ENCODE measurements at places on chromosomes 12 and 14.

DNA sequence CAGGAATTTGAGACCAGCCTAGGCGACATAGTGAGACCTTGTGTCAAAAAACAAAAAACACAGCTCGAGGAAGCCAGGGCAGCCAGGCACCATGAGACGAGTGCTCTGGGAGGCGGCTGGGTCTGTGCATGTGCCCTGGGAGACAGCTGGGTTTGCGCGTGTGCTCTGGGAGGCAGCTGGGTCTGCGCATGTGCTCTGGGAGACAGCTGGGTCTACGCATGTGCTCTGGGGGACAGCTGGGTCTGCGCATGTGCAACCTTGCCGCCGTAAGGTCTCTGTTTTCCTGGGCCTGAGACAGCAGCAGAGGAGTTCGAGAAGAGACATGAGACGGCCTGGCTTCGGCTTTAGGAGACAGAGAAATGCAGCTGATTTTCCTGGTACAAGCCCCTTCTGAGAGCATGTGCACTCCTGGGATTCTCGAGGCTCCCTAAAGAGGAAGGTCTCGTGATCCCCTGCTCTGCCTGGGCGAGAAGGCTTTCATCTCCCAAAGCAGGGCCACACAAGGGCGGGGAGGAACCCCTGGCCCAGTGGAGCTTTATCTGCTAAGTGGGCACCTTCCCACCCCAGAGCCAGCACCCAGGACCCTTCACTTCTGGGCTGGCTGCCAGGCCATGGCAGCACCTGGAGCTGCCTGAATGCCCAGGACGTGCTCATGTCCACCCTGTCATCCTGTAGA, 3.5 kb upstream of the BDKRB1 start:
- no peaks in the 10 kb centered on the region for H3K4me1 ChIP-seq
- DNase-seq = no peak
- no peak overlapping the region for H3K27ac ChIP-seq
- H3K36me3 ChIP-seq = no peaks in the 10 kb centered on the region

DNA sequence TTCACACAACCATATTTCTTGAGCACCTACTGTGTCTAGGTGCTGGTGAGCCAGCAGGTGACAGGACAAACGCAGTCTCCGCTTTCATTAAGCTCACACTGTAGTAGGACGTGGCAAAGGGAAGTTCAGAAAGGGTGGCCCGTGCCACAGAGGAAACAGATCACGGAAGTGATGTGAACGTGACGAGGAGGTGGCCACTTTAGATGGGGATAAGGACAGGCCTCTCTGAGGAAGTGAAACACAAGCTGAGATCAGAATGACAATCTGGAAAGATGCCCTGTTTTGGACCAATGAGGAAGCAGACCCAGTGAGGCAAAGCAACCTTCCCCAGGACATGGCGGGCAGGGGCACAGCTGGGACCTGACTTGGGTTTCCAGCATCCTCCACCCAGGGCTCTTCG, 127.4 kb upstream of the PRMT8 start:
- H3K36me3 ChIP-seq = no peaks in the 10 kb centered on the region
- peaks cover 9% of the 10 kb centered on the region for H3K4me1 ChIP-seq
- peaks cover 68% of the 10 kb centered on the region for H3K27me3 ChIP-seq
- no peak overlapping the region for H3K4me3 ChIP-seq
- H3K27ac ChIP-seq = no peak overlapping the region

- peak overlapping the region; percentile 26 for H3K27ac ChIP-seq
- DNase-seq = no peak
- H3K4me1 ChIP-seq = peaks cover 16% of the 10 kb centered on the region
- no peaks in the 10 kb centered on the region for H3K27me3 ChIP-seq
- no peak overlapping the region for H3K4me3 ChIP-seq
These were observed 55.4 kb downstream of the KDM2B start for GRCh38 chr12:121525411-121525810.

GRCh38 chr14:98897605-98898309, 374.2 kb downstream of the BCL11B start:
- no peaks in the 10 kb centered on the region for H3K4me1 ChIP-seq
- H3K27me3 ChIP-seq = no peaks in the 10 kb centered on the region
- H3K27ac ChIP-seq = no peak overlapping the region

DNA sequence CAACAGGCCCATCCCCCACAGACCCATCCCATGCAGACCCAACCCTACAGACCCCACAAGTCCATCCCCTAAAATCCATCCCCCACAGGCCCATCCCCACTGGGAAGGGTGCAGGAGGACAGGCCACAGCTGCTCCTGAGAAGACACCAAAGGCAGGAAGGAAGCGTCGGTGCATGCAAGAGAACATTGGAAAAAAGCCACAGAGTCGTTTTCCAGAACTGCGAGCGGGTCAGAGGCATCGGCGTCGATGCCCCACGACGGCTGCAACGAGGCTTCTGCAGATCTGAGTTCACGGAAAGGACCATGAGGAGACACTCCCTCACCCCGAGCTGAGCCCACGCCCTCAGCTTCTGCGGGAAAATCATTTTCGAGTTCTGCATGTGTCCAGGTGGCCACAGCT, 59.6 kb upstream of the GALNT9 start:
- no peak overlapping the region for H3K4me3 ChIP-seq
- no peak overlapping the region for H3K27ac ChIP-seq
- no peaks in the 10 kb centered on the region for H3K4me1 ChIP-seq
- peaks cover 16% of the 10 kb centered on the region for H3K27me3 ChIP-seq
- H3K36me3 ChIP-seq = no peaks in the 10 kb centered on the region
- no peak for DNase-seq

- no peaks in the 10 kb centered on the region for H3K27me3 ChIP-seq
- H3K27ac ChIP-seq = no peak overlapping the region
- H3K4me3 ChIP-seq = no peak overlapping the region
- peaks cover 16% of the 10 kb centered on the region for H3K36me3 ChIP-seq
These were observed 32.9 kb downstream of the ALKBH1 start for GRCh38 chr14:77674931-77675330.
